ENCODE measurements at places on chromosomes 3 and 15. TPM values are rescaled to one million over a fixed set of nuclear protein-coding genes. Genes with fewer than 3 reads are reported as not detected.
A peak's percentile ranks its signal among the peaks of the same experiment; 100 is the strongest.

DNA sequence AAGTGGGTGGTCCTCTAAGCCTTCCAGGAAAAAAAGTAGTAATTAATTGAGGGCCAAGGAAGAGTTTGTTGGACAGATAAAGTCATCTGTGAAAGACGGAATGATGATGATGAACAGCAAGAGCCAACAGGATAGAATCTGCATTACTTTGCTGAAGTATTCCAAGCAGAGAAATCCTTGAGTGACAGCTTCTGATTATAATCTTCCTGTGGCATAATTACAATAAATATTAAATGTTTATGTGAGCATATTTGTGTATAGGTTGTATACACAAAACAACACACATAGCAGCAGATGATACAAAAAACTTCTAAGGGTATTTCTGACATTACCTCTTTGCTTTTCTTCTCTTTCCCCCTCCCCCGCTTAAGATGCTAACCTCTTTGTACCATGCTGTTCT, 147.6 kb downstream of the SPATA16 start:
- DNase-seq, result no peak

Gene SSUH2
- total RNA-seq, result 2.8 TPM

DNA sequence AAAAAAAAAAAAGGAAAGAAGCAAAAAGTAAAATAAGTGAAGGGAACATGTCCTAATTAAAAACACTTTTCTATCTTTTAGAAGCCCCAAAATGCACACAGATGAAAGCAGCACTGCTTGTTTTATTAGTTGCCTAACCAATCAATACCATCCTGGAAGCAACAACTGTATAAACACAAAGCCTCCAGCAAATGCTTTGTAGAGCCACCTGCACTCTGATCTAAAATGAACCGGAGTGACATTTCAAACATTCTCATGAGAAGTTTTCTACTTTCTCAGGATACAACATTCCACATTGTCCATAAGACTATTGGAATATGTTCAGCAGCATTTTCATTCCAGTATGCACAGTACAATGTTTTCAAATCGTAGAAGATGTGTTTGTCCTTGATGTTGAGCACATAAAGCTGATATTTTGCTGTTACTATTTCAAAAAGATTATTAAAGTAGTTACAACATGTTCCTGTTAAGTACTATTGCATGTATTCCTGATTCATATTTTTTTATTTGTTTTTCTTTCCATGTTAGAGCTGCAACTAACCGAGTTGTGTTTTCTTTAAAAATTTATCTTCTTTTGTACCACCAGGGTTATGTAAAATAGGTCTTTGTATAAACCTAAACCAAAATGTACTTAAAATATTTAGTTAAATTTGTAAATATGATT, 50.3 kb upstream of the PLSCR5 start:
- DNase-seq, result no peak

Gene AADACL2
- 0.14 TPM for total RNA-seq

- no peak for DNase-seq
These were observed 150.3 kb upstream of the ARHGEF26 start for GRCh38 chr3:153970741-153971347.

- no peak for DNase-seq
These were observed 194.3 kb upstream of the C2CD4B start for GRCh38 chr15:62359416-62359815.

GRCh38 chr3:146106986-146107385, 54.0 kb downstream of the PLOD2 start:
- no peak for DNase-seq

GRCh38 chr15:93246266-93247242, 157.5 kb upstream of the RGMA start:
- no peak for DNase-seq

GRCh38 chr15:29143909-29144635, 125.5 kb downstream of the NSMCE3 start:
- DNase-seq, result no peak

Gene ZNF717
- 18.2 TPM for total RNA-seq

Gene NKIRAS1
- total RNA-seq, result 11.0 TPM

Gene DPH3
- 17.3 TPM for total RNA-seq

GRCh38 chr3:64120876-64121275, 97.6 kb upstream of the PSMD6 start:
- no peak for DNase-seq

DNA sequence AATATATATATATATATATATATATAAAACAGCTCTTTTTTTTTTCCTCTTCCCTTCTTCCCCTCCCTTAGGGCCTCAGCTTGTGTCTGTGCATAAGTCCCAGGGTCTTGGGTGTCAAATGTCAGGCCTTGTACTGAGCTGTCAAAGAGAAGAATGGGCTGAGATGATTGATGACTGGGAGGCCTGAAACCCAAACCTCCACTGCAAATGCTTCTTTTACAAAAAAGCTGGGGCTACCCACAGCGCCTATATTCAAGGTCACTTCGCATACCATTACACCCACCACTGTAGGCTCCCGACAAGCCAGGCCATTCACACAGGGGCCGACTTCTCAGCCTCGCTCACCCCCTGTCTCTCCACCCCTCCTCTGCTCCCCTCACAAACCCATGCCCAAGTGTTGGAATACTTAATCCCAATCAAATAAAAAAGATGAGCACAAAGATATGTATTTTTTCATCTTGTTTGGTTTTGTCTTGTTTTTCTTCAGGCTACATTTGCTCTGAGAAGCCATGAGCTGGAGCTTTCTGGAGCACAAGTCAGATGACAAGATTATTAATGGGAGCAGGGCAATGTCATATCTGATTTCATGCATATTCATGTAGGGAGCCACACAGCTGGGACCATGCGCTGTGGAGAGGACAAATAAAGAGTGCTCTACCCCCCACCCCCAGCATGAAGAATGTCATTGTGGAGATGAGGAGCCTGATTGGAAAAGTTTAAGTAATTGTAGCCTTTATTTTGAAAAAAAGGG, 614.4 kb upstream of the NR2F2 start:
- DNase-seq, result no peak

- DNase-seq, result no peak
These were observed 53.2 kb downstream of the LIPC start for GRCh38 chr15:58484791-58485600.

DNA sequence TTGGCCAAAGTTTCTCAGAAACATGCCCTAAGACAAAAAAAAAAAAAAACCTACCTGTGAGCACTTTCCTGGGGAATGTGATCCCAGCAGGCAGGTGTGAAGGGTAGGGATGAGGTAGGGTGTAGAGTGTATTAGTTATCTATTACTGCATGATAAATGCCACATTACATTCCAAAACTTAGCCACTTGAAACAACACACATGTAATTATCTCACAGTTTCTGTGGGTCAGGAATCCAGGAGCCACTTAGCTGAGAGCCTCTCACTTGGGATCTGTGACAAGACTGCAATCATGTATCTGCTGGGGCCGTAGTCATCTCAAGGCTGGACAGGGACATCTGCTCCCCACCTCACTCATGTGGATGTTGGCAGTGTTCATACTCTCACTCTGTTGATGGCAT, 18.9 kb upstream of the FBN1 start:
- DNase-seq, result no peak

DNA sequence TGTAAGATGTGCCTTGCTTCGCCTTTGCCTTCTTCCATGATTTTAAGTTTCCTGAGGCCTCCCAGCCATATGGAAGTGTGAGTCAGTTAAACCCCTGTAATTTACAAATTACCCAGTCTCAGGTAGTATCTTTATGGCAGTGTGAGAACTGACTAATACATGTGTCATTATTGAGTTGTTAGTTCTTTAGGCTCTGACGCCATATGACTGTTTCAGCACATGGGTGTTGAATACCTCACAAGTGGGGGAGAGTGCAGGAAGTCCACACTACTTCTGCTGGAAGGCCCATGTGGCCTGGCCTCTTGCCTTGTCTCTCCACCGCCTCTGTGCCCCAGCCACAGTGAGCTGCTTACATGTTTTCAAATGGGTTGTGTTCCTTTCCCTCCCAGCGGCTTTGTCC, 28.5 kb downstream of the MFSD1 start:
- DNase-seq, result no peak

DNA sequence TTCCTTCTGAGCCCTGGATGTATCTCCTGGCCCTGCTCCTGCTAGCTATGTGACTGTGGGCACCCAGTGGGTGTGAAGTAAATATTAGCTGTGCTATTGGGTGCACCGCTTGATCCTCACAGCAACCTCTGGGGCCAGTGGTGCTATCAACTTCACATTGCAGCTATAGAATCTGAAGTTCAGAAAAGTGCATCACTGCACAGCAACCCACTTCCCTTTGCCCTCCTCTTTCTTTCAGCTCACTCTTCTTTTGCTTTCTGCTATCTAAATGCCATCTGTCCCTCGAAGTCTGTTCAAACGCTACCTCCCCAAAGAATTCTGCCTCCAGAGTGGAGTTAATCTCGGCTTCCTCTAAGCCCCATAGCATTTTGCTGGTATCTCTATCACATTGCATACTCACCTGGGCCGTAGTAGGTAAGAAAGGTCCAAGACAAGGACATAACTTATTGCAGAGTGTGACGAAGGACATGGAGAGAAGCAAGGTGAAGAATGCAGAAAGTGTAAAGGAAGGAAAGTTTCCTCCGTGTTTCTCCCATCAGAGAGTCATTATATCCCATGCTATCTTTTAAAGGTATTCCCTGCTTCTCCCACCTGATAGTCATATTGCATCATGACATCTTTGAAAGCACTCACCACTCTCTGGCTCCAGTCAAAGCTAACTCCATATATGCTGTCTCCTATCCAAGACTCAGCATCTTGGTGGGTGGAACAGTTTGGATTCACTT, 57.1 kb upstream of the BCL6 start:
- DNase-seq, result no peak

DNA sequence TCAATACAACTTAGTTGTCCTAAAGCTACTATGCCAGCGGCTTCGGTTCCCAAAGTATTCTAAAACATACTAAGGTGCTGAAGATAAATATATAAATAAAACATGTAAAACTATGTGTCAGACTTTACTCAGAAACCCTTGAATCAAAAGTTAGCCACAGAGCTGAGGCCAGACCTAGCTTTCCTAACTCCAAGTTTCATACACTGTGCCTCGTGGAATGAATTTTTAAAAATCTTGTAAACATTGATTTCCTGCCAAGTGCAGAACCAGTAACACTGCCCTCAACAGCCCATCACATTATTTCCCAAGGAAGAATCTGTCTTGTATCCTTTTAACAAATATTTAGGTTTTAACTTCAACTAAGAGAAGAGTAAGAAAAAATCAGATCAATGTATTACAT, 36.4 kb downstream of the TAMM41 start:
- peak; percentile 14 for DNase-seq

Gene DNAH12
- 0.52 TPM for total RNA-seq

GRCh38 chr3:175272392-175272791, 413.3 kb downstream of the NAALADL2 start:
- no peak for DNase-seq

Gene CA12
- total RNA-seq, result 20.5 TPM

Data from mucosa of gallbladder (tissue), 1 donor.